Psoas muscle (tissue), 8 donors: ENCODE measurements at places on chromosomes 6 and 20. TPM values are rescaled to one million over a fixed set of nuclear protein-coding genes. Genes with fewer than 3 reads are reported as not detected.

DNA sequence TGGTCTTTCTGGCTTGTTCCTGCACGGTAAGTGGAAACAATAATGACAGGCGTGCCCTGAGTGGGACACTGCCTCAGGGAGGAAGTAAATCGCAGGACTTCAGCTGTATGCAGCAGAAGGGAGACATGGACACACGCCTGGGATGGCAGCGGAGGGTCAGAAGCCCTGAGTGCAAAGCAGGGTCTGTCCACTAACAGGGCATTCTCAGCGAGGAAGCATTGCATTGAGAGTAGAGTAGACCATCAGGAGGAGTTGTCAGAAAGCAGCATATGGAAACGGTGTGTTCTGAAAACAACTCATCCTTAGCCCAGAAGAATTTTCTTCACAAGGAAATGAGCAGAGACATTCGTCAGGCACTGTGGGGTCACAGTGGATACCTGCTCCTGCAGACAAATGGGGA is 134.0 kb downstream of the SYNDIG1 start:
- no peak for DNase-seq

GRCh38 chr20:54626126-54626525 is 150.7 kb downstream of the DOK5 start:
- no peak for DNase-seq

GRCh38 chr6:32267035-32267434 is 43.2 kb upstream of the NOTCH4 start:
- no peak for DNase-seq

- no peak for DNase-seq
Measured at GRCh38 chr20:14582855-14583254, 245.4 kb upstream of the FLRT3 start.

GRCh38 chr6:17491416-17492142 is 98.2 kb downstream of the CAP2 start:
- DNase-seq, result peak; percentile 56

DNA sequence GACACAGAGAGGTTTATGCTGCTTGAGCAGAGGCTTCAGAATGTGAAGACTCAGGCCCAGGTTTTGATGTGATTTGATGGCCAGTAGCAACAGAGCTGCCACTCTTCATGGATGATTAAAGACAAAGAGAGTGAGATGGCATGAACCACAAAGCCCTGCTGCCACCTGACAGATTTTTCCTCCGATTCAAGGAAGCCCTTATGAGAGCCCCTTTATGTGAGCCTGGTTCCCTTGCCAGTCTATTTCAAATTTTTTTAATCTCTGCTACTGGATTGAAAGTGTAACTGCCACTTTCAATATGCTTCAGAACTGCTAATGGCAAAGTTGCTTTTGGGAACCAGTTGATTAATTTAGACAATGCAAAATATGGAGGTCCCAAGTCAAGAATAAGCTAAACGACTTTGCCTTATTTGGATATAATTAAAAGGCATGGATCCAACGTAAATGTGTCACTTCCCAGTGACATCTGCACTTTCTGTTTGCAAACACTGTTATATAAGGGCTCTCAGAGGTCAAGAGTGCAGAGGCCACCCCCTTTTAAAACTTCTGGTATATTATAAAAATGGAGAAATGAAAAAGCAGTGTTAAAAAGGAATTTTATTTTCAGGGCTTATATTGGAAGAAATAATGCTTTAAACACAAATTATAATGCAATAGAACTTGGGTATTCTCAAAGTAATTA is 238.9 kb upstream of the FLRT3 start:
- no peak for DNase-seq

DNA sequence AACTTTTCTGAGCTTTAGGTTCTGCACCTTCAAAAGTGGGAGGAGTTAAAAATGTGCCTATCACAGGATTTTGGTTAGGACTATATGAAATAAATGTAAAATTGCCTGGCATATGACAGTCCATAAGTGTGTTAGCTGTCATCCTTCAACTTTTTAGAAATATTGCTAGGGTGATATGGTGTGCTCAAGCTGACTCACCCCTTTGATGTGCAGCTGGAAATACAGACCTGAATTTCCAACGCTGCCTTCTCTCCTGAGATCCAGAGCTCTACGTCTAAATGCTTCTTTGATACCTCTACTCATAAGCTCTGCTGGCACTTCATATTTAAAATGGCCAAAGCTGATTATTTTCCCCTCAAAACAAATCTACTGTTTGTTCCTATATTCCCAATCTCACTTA is 2.7 kb downstream of the SLC35B3 start:
- no peak for DNase-seq

DNA sequence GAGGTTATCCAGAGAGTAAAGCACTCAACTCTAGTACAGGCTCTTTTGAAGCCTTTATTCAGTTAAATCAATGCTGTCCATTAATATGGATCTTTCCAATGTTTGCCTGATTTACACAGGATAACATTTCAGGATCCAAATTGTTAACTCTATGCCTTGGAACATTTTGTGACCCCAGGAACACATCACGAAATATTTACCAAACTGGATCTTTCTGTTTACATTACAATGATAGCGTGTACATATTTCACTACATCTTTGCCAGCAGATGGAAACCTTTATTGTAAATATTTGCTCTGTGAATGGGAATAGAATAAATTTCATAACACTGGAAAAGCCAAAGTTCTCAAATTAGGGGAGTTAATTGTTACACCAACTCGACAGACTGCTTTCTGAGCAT is 23.5 kb downstream of the BPIFA2 start:
- DNase-seq, result no peak

DNA sequence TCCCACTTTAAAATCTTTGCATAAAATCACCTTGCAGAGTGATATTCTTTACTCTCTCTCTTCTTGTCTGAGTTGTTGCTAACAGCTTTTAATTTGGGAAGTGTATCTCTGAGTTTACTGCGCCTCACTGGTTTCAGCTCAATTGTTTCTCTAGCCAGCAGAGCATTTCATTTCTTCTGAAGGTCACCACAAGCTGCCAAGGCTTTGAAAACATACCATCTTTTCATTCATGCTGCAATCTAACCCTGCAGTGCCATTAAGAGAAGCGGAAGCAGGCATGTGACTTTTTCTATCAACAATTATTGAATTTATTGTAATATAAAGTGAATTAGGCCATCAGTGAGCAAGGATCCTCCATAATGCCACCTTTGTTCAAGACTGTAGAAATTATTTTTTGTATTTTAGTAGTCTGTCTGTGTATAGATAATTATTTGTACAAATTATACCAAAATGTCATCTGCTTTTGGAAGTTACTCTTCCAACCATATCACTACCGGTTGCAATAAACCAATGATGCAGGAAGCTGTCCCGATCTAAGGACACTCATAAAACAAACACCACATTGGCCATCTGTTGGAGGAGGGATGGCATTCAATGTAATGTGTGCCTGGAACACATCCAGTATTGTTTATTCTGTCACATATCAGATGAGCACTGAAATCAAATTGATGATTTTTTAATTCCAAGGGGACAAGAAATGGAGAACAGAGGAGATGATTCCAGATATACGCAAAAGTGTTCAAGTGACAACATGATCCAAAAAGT is 26.8 kb downstream of the HS3ST5 start:
- DNase-seq, result no peak

DNA sequence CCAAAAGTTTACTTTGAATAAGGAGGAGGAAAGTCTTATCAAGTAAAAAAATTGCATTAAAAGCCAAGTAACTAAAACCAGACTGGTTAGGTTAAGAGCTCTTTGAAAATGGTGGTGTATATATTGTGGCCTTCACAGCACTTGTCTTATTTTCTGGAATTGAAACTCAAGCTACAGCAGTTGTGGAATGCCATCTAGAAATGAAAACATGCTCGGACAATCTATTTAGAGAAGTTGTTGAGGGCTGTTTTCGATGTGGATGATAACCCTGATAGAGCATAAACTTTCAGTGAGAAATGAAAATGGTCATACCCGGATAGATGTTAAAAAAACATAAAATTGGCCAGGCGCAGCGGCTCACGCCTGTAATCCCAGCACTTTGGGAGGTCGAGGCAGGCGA is 47.0 kb downstream of the ARID1B start:
- DNase-seq, result no peak

The BTNL2 gene
- total RNA-seq, result not detected

The C6orf52 gene
- 1.2 TPM for total RNA-seq

The C6orf58 gene
- not detected for total RNA-seq

The GLP1R gene
- total RNA-seq, result not detected

The DHX35 gene
- total RNA-seq, result 3.4 TPM

The ANKRD66 gene
- total RNA-seq, result not detected
